ENCODE measurements at places on chromosomes 6 and 20. TPM values are rescaled to one million over a fixed set of nuclear protein-coding genes. Genes with fewer than 3 reads are reported as not detected.

The HCRTR2 gene
- total RNA-seq, result not detected

The SNX21 gene
- total RNA-seq, result 42.8 TPM

The POM121L2 gene
- total RNA-seq, result not detected

DNA sequence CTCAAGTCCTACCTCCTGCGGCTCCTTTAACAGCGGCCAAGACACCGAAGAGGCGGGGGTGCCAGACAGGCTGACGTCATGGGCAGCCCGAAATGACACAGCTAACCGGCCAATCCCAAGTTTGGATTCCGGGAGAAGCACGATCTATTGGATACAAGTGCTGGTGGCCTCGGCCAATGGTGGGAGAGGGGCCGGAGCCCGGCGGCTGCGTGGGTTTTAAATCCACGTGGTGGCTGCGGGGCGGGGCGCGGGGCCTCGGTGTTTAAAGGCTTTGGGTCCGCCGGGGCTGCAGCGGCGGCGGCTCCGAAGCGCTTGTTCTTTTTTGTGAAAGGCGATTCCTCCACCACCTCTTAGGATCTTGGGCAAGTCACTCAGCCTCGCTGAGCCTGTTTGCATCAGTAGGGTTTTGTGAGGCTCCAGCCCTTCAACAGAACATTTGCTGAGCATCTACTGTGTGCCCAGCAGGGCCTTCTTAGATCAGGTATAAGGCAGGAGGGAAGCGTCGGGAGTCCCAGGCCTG lies 8.7 kb upstream of the PMEPA1 start:
- peaks cover 24% of the 10 kb centered on the region for H3K4me1 ChIP-seq
- H3K36me3 ChIP-seq, result no peaks in the 10 kb centered on the region
- H3K27me3 ChIP-seq, result no peaks in the 10 kb centered on the region
- no peak overlapping the region for H3K27ac ChIP-seq
- DNase-seq, result peak; percentile 98
- H3K4me3 ChIP-seq, result no peak overlapping the region

DNA sequence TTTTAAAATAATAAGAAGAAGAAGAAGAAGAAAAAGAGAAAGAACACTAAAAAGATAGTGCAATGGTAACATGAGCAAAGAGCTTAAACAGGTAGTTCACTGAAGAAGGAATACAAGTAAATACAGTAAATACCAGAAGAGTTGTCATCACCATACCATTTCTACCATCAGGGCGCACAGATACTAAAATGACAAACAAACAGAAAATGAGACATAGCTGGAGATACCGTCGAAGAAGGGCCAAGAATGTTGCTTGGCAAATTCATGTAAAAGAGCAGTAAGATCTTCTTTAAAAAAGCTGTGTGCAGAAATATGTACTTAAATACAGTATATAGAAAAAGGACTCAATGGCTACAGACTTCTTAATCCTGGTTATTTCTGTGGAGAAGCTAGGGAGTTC lies 20.7 kb upstream of the TFAP2C start:
- DNase-seq, result no peak
- no peak overlapping the region for H3K4me3 ChIP-seq
- no peaks in the 10 kb centered on the region for H3K36me3 ChIP-seq
- H3K27me3 ChIP-seq, result no peaks in the 10 kb centered on the region
- H3K27ac ChIP-seq, result no peak overlapping the region

- peaks cover 6% of the 10 kb centered on the region for H3K4me1 ChIP-seq
- no peak for DNase-seq
- H3K36me3 ChIP-seq, result no peaks in the 10 kb centered on the region
Observed at GRCh38 chr20:2519115-2519809, 10.5 kb upstream of the ZNF343 start.

- H3K27ac ChIP-seq, result no peak overlapping the region
- H3K4me3 ChIP-seq, result no peak overlapping the region
- no peaks in the 10 kb centered on the region for H3K27me3 ChIP-seq
- DNase-seq, result no peak
Observed at GRCh38 chr20:18103497-18103896, 34.2 kb upstream of the KAT14 start.

GRCh38 chr6:89454300-89454699 lies 21.3 kb downstream of the ANKRD6 start:
- H3K27me3 ChIP-seq, result no peaks in the 10 kb centered on the region
- no peaks in the 10 kb centered on the region for H3K4me1 ChIP-seq
- H3K27ac ChIP-seq, result no peak overlapping the region
- no peak overlapping the region for H3K4me3 ChIP-seq
- no peak for DNase-seq
- H3K36me3 ChIP-seq, result no peaks in the 10 kb centered on the region

- no peaks in the 10 kb centered on the region for H3K36me3 ChIP-seq
- no peak overlapping the region for H3K27ac ChIP-seq
- H3K4me3 ChIP-seq, result no peak overlapping the region
- DNase-seq, result no peak
Observed at GRCh38 chr20:57426271-57426689, 35.1 kb downstream of the RBM38 start.
